ENCODE measurements at places on chromosomes 16 and 17.
A peak's percentile ranks its signal among the peaks of the same experiment; 100 is the strongest.

DNA sequence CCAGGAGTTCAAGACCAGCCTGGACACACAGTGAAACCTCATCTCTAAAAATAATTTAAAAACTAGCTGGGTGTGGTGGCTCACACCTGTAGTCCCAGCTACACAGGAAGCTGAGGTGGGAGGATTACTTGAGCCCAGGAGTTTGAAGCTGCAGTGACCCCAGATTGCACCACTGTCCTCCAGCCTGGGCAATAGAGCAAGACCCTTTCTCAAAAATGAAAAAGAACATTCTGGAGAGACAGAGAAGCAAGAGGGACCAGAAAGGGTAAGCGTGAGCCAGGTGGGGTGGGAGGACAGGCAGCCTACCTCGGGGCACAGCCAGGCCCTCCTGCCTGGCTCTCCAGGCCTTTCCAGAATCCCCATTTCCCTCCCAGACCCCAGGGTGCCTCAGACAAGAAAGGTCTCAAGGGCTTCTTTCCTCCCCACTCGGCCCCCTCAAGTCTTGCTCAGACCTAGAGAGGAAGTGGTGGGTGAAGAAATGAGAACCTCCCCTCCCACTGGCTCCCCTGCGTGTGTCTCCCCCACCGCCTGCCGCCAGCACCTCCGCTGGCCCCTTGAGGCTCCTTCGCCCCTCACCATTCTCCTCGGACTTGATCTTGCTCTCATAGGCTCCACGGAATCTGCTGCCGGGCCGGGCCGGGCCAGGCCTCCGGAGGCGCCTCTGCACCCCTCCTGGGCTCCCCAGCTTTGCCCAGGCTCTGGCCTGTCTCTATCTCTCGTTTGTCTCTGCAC, 503 bp downstream of the C16orf54 start:
- no peak for DNase-seq

DNA sequence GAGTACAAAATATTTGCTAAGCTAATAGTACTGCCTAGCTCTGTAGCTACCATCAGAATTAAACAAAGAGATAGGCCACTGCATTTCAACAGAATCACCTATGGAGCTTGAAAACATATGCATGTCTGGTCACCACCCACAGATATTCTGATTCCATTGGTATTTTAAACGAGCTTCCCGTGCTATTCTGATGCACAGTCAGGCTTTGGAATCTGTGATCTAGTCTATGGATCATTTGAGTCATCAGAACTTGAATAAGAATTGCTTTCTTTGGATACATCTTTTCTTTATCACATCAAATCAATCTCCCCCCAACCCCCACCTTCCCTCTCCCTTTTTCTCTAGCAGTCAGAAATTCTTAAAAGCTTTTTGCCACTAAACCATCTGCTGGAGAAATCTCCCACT, 124.7 kb downstream of the NPIPB5 start:
- DNase-seq: no peak

DNA sequence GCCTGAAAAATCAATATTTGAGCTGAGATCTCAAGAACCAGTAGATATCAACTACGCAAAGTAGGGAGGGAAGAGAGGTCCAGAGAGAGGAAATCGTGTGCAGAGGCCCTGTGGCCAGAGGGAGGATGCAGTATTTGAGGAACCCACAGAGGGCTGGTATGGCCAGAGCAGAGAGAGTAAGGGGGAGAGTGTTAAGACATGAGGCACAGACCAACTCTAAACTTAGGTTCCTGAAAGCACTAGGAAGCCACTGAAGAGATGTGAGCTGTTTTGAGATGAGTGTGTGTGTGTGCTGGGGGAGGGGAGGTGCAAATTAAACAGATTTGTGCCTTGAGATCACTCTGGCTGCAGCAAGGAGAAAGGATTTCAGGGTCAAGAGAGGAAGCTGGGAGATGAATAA, 10.9 kb downstream of the SLC13A2 start:
- no peak for DNase-seq

DNA sequence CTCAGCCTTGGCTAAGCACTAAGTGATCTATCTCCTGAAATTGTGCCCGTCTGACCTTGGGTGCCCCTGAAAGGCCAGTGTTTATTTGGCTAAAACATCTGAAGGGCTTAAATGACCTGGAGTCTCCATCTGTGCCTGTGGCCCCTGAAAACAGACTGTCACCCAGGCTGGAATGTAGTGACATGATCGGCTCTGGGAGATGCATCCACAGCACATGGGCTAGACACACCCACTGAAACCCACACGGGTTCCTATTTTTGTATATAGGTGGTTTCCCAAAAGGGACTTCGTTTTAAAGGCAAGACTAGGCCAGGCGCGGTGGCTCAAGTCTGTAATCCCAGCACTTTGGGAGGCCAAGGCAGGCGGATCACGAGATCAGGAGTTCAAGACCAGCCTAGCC, 13.5 kb downstream of the CEP295NL start:
- no peak for DNase-seq

- no peak for DNase-seq
Measured at GRCh38 chr17:32971171-32971570, 20.5 kb upstream of the SPACA3 start.

DNA sequence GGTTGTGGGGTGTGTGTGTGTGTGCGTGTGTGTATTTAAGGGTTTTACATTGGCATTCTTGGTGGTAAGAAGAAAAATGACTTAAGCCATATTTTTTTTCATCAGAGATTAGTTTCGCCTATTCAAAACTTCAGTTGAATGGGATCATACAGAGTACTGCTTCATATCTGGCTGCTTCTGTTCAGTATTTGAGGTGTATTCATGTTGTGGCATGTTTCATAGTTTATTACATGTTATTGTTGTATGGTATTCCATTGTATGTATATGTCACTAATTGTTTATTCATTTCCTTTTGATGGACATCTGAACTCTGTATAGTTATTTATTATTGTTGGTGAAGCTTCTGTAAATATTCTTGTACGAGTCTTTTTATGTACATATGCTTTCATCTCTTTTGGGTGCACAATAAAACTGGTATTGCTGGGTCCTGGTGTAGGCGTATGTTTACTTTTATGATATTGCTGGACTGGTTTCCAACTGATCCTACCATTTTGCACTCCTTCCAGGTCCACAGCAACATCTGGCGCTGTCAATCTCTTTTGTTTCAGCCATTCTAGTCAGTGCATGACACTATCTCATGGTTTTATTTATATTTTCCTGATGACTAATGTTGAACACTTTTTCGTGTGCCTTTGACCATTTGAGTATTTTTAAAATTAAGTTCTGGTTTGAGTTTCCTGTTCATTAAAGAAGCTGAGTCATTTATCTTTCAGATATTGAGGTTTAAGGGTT, 77.4 kb upstream of the MAF start:
- DNase-seq: no peak

- DNase-seq: no peak
Measured at GRCh38 chr17:67532326-67532871, 155.3 kb downstream of the PITPNC1 start.

GRCh38 chr17:74941128-74941725, 5.5 kb downstream of the OTOP3 start:
- DNase-seq: no peak

DNA sequence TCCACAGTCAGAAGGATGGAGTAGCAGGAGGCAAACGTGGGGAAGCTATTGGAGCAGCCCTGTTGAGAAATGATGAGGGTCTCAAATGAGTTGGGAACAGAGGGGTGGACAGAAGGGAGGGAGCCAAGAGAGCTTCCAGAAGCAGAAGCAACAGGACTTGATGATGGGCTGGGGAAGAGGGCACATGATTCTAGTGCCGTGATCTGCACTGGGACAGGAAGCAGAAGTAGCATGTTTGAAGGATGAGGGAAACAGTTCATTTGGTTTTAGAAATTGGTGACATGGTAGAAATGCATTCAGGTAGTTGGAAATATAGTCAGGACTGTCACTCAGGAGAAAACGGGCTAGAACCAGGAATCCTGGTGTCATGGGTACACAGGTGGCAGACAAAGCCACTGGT, 19.4 kb downstream of the EMP2 start:
- DNase-seq: no peak

DNA sequence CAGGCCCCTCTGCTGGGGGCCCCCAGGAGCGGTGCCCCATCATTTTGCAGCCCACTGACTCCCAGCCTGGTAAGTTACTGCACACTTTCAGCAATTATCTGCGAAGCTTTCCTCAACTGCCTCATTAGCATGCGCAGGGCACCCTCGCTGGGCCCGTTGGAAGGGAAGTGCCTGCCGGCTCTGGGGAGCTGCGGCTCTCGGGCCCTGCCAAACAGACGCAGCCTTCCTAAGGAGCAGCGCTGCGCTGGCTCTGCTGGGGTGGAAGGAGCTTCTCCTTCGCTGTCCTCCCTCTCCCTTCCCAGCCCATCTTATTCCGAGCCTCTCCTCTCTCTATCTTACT, 71.0 kb downstream of the RBBP6 start:
- no peak for DNase-seq

DNA sequence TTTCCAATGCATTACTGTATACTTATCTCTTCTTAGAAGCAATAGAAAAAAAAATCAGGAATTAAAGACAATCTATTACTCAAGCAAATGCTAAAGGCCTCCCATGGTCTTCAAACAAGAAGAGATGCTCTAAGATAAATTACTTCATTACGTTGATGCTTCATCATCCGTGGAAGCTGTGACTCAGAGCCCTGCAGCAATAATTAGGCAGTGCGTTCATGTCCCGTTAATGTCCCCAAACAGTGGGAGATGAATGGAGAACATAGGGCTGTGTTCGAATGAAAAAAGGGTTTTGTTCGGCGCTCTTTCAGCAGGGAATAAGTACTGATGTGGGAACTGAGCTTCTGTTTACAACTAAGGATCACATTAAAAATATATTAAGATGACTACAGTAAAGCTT, 15.9 kb upstream of the PDXDC1 start:
- DNase-seq: no peak

GRCh38 chr16:55552621-55553020, 13.9 kb upstream of the CAPNS2 start:
- DNase-seq: no peak

DNA sequence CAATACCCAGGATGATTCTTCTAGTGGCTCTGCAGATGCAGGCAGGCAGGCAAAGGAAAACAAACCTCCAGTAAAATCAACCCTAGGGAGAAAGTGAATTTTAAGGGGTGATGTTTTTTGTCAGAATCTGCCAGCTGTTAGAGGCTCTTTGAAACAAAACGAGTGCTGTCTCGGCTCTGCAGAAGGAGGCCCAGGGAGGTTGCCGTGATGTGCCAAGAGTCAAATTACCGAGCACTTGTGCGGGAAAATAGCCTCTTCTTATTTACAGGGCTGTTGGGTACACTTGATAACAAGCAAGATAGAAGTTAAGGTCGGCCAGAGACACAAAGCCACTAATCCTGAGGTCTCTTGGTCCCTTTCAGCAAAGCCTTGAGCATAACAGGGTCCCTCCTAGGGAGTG, 68.9 kb upstream of the EEF2KMT start:
- no peak for DNase-seq

DNA sequence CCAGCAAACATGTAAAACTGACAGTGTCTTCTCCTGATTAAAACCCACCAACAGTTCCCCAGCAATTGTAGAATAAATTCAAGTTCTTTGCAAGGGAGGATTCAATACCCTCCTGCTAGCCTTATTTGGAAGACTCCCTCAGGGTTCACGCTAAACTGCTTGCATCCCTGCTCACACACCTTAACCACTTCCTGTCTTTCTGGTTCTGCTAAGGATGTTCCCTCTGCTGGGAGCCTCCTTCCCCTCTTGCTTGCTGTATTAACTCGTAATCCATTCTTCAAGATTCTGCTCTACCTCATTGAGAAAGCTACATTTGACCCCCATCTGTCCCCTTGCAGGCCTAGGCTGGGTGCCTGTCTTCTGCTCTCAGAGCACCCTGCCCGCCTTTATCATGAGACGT, 2.3 kb upstream of the SHISA6 start:
- no peak for DNase-seq

DNA sequence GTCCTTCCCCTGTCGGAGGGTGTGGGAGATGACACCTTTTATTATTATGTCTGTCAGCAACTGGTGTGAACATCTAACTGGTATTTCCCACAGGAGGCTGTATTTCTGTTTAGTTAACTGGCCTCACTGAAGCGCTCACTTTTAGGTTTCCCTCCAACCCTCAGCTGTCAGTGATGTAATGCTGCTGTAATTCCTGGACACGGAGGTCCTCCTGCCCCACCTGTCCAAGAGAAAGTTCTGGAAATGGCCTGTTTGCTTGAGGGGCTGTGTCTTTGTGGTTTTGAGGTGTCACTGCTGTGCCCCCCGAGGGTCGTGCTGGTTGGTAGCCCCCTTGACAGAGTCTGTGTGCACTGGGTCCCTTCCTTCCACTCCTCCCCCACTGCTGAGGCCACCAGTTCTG, 11.5 kb downstream of the KCNJ12 start:
- DNase-seq: no peak

- peak; percentile 75 for DNase-seq
Measured at GRCh38 chr17:1515640-1516387, 598 bp downstream of the INPP5K start.

GRCh38 chr17:40242774-40243173, 23.7 kb downstream of the WIPF2 start:
- no peak for DNase-seq

GRCh38 chr16:87854907-87855683, 14.2 kb downstream of the SLC7A5 start:
- no peak for DNase-seq

- DNase-seq: peak; percentile 38
Measured at GRCh38 chr16:19131825-19132218, 18.1 kb downstream of the ITPRIPL2 start.

DNA sequence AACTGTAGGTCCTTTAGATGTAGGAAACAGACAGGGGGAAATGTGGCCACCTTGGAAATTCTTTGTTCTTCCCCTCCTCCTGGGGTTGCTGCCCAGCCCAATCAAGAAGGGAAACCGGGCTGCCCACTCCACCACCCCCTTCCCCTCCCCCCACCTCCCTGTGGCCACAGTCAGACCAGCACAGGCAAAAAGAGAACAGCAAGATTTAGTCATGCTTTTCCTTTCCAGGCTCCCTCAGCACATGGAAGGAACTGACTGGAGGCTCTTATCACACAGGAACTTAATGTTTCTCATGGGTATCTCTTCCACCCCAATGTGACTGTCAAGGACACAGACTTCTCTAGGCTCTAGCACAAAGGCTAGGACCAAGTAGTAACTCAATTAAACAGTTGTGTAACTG, 3.0 kb upstream of the CCL1 start:
- no peak for DNase-seq

DNA sequence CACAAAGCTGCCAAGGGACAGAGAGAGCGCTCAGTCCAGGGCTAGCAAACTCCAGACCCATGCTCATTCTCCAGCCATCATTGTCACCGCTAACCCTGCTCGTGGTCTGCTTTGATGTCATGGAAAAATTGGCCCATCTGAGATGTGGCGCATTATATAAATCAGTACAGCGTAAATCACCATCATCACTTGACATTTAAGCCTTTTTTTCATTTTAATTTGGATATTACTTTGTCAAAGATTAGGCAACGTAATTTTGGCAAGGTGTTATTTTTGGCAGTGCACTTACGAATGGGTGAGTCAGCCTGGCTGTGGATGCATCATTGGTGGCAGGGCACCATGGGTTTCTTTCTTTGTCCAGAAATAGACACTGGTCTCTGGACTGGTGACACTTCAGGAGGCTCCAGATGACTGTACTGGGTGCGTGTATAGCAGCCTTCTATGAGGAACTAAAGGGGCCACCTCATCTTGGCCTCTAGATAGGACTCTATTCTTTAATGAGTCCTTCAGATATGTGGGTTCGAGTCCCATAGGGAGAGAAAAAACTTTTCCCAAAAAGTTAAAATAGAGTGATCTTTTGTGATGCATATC, 166.3 kb downstream of the MSI2 start:
- peak; percentile 4 for DNase-seq

- no peak for DNase-seq
Measured at GRCh38 chr17:50240851-50241250, 33.4 kb upstream of the TMEM92 start.

GRCh38 chr16:71927787-71928186, 32.5 kb downstream of the IST1 start:
- no peak for DNase-seq

Measured in NCI-H460 (cell line).